ENCODE measurements at places on chromosomes 4 and X. TPM values are rescaled to one million over a fixed set of nuclear protein-coding genes. Genes with fewer than 3 reads are reported as not detected.
A peak's percentile ranks its signal among the peaks of the same experiment; 100 is the strongest.

STATH gene
- total RNA-seq = 1.3 TPM

GABRG1 gene
- total RNA-seq = 0.05 TPM

GRCh38 chr4:8266508-8266907 lies 3.0 kb upstream of the HTRA3 start:
- DNase-seq = no peak
- no peaks in the 10 kb centered on the region for H3K36me3 ChIP-seq
- no peak overlapping the region for H3K4me3 ChIP-seq
- H3K27ac ChIP-seq = no peak overlapping the region

DNA sequence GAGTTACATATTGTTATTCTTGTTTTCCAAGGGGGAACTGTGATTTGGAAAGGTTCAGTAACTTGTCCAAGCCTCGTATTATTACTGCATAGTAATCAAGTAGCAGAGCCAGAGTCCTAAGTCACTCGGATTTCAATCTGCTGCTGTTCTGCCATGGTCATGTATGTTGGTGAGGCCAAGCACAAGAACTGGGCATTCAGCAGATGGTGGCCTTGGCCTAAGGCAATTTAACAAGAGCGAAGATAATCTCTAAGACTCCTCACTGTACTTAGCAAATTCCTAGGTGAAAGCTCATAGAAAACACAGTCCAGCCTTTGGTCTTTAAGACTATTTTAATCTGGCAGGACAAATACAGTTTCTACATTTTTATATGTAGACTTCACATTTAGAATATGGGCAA lies 64.8 kb downstream of the NDST3 start:
- H3K27me3 ChIP-seq = no peaks in the 10 kb centered on the region
- DNase-seq = no peak
- no peaks in the 10 kb centered on the region for H3K36me3 ChIP-seq
- no peak overlapping the region for H3K4me3 ChIP-seq

DNA sequence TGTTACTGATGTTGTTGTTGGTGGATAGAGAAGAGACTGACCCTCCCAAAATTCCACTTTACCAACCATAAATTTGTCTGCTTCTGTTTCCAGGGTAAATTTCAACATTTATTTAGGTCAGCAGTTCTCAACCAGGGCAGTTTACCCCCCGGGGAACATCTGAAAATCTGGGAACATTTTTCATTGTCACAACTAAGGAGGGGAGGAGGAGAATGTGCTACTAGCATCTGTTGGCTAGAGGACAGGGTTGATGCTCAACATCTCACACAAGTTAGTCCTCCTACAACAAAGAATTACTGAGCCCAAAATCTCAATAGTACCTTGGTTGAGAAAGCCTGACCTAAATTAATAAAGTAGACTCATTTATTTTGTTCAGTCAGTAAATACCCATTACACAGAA lies 25.7 kb downstream of the KCTD8 start:
- H3K4me3 ChIP-seq = no peak overlapping the region
- no peak overlapping the region for H3K27ac ChIP-seq
- H3K27me3 ChIP-seq = no peaks in the 10 kb centered on the region
- no peaks in the 10 kb centered on the region for H3K4me1 ChIP-seq
- no peak for DNase-seq

DNA sequence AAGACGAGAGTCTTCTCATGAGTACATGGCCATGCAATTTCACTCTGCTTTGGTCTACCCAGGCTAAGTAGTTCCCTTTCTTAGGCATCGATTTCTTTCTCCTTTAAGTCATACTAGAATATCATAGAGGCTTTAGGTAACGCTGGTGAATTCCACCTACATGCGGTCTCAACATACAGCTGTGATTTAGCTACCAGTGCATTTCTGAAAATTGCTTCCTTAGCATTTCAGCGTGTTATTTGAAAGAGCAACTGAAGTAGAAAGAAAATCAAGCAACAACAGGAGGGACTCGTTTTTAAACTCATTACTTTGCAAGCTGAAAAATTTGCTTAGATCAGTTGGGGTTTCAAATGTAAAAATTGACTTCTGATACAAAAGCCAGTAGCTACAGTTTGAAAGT lies 48.1 kb upstream of the RASGEF1B start:
- no peak for DNase-seq
- no peak overlapping the region for H3K27ac ChIP-seq
- no peaks in the 10 kb centered on the region for H3K4me1 ChIP-seq
- H3K36me3 ChIP-seq = no peaks in the 10 kb centered on the region
- no peaks in the 10 kb centered on the region for H3K27me3 ChIP-seq

DNA sequence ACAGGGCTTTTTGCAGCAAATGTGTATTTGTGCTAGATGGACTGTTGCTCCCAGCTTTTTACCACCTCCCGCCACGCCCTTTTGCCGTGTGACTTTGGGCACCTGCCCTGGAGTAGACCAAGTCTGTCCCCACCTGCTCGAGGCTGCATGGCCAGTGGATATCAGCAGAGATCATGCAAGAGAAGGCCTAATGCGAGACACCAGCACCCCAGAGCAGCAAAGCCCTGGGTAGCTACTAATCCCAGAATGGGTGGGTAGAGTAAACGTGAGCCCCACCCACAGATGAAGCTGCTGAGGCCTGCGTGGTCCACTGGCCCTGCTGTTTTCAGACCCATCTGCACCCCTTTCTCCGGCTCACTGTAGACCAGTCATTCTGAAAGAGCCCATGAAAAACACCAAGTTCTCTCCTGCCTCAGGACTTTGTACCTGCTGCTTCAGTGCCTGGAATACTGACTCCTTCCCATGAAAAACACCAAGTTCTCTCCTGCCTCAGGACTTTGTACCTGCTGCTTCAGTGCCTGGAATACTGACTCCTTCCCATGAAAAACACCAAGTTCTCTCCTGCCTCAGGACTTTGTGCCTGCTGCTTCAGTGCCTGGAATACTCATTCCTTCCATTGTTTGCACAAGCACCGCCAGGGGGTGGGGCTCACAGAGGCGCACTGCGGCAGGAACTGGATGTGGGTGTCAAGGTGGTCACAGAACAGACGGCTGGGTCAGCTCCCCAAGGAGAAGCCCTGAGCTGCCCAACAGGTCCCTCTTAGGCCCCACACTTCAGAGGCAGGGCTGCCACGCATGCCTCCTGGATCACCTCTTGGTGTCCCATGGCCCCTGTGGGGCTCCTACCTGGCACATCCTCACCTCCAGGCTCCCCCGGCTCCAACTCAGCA lies 5.1 kb upstream of the TNIP2 start:
- H3K36me3 ChIP-seq = no peaks in the 10 kb centered on the region
- no peak overlapping the region for H3K27ac ChIP-seq
- no peak for DNase-seq
- H3K4me1 ChIP-seq = peaks cover 9% of the 10 kb centered on the region
- H3K27me3 ChIP-seq = peaks cover 15% of the 10 kb centered on the region

DNA sequence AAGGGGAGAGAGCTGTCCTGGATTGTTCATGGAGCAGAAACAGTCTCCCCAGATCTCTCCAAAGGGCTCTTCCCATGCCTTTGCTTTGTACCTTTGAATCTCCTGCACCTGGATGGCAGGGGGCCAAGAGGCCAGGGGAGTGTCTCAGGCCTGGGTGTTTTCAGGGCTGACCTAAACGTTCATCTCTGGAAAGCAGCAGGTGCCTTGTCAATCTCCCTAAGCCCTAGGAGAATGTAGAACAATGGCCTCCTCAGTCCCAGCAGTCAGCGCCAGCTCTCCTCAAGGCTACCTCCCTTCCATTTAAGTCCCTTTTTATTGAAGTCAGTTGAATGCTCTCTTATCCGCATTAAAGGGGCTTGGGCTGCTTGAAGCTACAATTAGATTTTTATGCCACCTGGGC lies 31.2 kb upstream of the NSUN7 start:
- DNase-seq = no peak
- H3K27ac ChIP-seq = no peak overlapping the region
- no peaks in the 10 kb centered on the region for H3K4me1 ChIP-seq
- no peaks in the 10 kb centered on the region for H3K27me3 ChIP-seq
- no peaks in the 10 kb centered on the region for H3K36me3 ChIP-seq
- no peak overlapping the region for H3K4me3 ChIP-seq

GRCh38 chrX:42954880-42955279 lies 176.9 kb upstream of the PPP1R2C start:
- no peaks in the 10 kb centered on the region for H3K4me1 ChIP-seq
- H3K27ac ChIP-seq = no peak overlapping the region
- H3K36me3 ChIP-seq = no peaks in the 10 kb centered on the region
- no peaks in the 10 kb centered on the region for H3K27me3 ChIP-seq
- no peak for DNase-seq

- H3K27ac ChIP-seq = no peak overlapping the region
- no peak for DNase-seq
- H3K36me3 ChIP-seq = no peaks in the 10 kb centered on the region
- peaks cover 2% of the 10 kb centered on the region for H3K27me3 ChIP-seq
Observed at GRCh38 chr4:4893721-4894120, 34.3 kb downstream of the MSX1 start.

CT83 gene
- not detected for total RNA-seq

GRCh38 chr4:20680736-20681135 lies 19.5 kb upstream of the PACRGL start:
- no peaks in the 10 kb centered on the region for H3K27me3 ChIP-seq
- no peak overlapping the region for H3K4me3 ChIP-seq
- H3K4me1 ChIP-seq = no peaks in the 10 kb centered on the region
- no peak for DNase-seq

SPOCK3 gene
- 1.2 TPM for total RNA-seq

DNA sequence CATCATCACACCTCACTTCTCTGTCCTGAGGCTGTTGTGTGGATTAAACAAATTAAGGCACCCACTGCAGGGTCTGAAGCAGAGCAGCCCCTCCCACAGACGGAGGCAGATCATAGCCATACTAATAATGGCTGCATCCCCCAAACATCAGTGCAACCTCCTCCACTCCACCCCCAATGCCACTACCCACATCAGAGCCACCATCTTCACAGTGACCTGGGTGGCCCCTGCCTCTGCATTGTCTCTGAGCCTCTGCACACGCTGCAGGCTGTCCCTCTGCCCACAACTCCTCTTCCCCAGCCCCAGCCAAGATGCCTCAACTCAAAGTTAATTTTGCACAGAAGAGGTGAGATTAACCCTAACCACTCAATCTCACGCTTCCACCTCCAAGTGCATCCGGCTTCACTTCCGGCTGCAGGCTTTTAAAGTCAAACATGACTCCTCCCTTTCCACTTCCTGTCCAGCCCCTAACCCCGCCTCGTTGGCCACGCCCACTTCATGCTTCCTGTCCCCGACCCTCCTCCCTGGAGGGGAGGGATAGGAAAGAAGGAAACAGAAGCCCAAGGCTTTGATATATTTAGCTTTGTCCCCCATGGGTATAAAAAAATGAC lies 22.7 kb downstream of the JAKMIP1 start:
- H3K36me3 ChIP-seq = no peaks in the 10 kb centered on the region
- H3K4me1 ChIP-seq = no peaks in the 10 kb centered on the region
- no peak for DNase-seq
- no peak overlapping the region for H3K27ac ChIP-seq

DNA sequence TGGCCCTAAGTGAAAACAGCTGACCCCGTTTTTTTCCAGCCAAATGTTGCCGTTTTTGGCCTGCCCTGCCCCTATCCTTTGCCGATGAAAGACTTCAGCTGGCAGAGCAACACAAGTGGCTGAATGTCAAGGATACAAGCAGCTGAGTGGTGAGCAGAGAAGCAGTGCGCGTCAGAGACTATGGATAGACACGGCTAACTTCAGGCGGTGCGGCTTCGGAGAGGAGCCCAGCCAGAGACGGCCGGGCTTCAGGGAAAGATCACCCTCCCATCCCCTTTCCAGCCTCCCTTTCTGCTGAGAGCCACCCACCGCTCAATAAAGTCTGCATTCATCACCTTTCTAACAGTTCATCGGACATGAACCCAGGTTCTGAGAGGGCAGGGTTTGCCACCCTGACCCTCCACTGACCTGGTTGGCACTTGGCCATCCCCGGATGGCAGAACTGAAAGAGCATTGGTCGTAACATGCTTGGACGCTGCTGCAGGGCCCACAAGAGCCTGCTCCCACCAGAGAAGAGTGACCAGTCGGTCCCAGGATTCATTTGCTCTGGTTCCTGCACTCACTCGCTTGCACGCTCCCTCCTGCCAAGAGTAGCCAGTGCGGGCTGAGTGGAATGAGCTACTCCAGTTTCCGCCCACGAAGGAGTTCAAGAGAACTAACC lies 125.8 kb downstream of the PPEF1 start:
- no peaks in the 10 kb centered on the region for H3K27me3 ChIP-seq
- H3K4me3 ChIP-seq = no peak overlapping the region
- no peak overlapping the region for H3K27ac ChIP-seq
- H3K36me3 ChIP-seq = no peaks in the 10 kb centered on the region
- DNase-seq = no peak
- no peaks in the 10 kb centered on the region for H3K4me1 ChIP-seq

S100P gene
- 9.7 TPM for total RNA-seq

GRCh38 chrX:88424071-88424470 lies 323.0 kb upstream of the CPXCR1 start:
- no peak overlapping the region for H3K27ac ChIP-seq
- no peak for DNase-seq
- H3K27me3 ChIP-seq = no peaks in the 10 kb centered on the region
- H3K36me3 ChIP-seq = no peaks in the 10 kb centered on the region
- H3K4me3 ChIP-seq = no peak overlapping the region
- H3K4me1 ChIP-seq = no peaks in the 10 kb centered on the region

DNA sequence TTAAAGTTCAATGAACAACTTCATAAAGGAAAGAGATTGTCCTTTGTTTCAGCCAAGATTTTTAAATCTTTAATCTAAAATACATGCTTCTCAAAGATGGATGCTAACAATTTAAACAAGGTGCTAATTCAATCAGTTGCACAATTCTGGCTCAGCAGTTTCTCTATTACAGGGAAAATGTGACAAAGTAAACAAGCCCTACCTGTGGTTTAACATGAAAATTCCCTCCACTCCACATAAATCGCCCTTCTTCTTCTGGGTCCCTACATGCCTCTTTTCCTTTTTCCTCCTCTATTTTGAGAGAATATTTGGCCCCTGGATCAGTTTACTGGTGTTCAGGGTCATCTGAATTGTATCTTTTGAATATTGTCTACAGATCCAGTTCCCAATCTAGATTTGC lies 80.6 kb downstream of the FRYL start:
- no peaks in the 10 kb centered on the region for H3K36me3 ChIP-seq
- H3K4me3 ChIP-seq = no peak overlapping the region
- H3K27me3 ChIP-seq = no peaks in the 10 kb centered on the region
- H3K27ac ChIP-seq = no peak overlapping the region
- no peaks in the 10 kb centered on the region for H3K4me1 ChIP-seq

- H3K36me3 ChIP-seq = peaks cover 37% of the 10 kb centered on the region
- no peaks in the 10 kb centered on the region for H3K4me1 ChIP-seq
- DNase-seq = no peak
- H3K4me3 ChIP-seq = peak overlapping the region; percentile 46
- peaks cover 21% of the 10 kb centered on the region for H3K27me3 ChIP-seq
Observed at GRCh38 chrX:153928846-153929245, 2.8 kb upstream of the ARHGAP4 start.

RIBC1 gene
- total RNA-seq = 1.2 TPM

GRCh38 chr4:181503687-181504390 lies 739.4 kb upstream of the TENM3 start:
- DNase-seq = no peak
- no peaks in the 10 kb centered on the region for H3K27me3 ChIP-seq
- no peaks in the 10 kb centered on the region for H3K36me3 ChIP-seq
- no peak overlapping the region for H3K4me3 ChIP-seq

GRCh38 chr4:106095408-106095807 lies 200.1 kb downstream of the NPNT start:
- peaks cover 4% of the 10 kb centered on the region for H3K36me3 ChIP-seq
- H3K4me1 ChIP-seq = no peaks in the 10 kb centered on the region
- no peak overlapping the region for H3K4me3 ChIP-seq

PLRG1 gene
- total RNA-seq = 71.9 TPM

GRCh38 chr4:187615972-187616371 lies 379.6 kb upstream of the ZFP42 start:
- no peak overlapping the region for H3K27ac ChIP-seq
- H3K36me3 ChIP-seq = no peaks in the 10 kb centered on the region
- H3K4me1 ChIP-seq = no peaks in the 10 kb centered on the region
- no peak for DNase-seq

Data from thymus (tissue), 14 donors.